ENCODE measurements at places on chromosomes 3 and 15.

DNA sequence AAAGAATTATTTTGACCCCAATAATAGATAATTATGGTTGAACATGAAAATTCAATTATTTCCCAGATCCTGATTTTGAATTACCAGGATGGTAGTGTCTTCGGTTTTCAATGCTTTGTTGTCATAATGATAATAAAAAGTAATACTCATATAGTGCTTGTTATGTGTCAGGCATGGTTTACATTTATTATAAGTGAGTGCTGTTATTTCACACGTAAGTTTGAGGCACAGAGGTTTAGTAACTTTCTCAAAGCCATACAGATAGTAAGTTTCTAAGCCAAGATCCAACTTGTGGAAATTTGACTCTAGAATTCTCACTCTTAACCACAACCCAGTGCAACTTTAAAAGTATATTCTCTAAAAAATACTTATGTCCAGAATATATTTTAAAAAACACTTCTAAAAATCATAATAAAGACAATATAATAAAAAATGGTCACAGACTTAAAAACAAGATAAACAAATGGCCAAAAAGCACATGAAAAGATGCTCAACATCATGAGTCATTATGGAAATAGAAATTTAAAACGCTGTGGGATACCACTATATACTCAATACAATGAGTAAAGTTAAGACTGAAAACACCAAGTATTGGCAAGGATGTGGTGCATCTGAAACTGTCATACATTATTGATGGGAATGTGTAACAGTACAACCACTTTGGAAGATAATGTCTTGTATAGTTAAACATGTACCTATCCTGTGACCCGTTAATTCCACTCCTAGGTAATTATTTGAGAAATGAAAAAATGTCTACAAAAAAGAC, 45.2 kb downstream of the SPRED1 start:
- no peak for DNase-seq

DNA sequence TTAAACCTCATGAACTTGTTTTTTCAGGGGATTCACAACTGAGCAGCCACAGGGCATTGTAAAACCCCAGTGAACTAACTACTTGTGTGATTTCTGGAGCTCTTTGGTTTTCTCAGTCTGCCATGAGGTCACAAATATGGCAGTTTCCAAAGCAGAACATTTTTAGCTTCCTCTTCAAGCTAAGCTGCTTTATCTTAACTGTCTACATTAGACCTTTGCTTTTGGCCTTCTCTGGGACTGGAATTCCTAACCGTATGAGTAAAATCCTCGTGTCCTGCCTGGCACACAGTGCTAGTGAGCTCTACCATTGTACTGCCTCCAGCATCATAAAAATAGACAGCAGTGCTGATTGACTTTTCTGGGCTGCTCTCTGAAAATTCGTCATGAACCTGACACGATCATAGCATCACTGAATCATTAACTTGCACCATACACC, 22.1 kb downstream of the CDIN1 start:
- DNase-seq, result peak; percentile 98

DNA sequence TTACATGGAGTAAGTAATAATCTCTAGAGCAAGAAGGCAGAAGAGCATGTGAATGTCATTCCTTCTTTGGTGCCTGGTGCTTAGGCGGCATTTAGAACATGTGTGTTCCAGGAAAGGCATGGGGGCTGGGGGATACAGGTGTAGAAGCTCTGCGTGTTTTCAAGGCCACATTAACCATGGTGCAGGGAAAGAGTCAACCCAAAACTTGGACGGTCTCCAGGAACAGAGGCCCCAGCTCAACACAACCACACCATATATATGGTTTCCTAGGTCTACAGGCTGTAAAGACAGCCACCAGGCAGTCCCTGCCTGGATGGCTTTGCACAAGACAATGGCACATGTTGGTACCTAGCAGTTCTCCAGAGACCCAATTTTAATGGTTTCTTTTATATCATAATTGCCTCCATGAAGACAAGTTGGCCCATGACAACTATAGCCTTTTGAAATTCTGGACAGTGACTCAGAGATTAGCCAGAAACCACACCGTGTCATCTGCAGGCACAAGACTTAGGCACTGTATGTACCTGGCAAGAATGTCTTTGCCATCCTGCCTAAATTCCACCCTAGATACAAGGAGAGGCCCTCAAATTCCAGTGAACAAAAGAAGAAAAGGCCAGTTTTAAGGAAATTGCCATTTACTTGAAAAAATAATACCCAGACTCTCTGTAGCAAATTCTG, 25.0 kb upstream of the DGKG start:
- no peak for DNase-seq

- DNase-seq, result no peak
These were observed 86.3 kb downstream of the ANP32A start for GRCh38 chr15:68734352-68734751.

DNA sequence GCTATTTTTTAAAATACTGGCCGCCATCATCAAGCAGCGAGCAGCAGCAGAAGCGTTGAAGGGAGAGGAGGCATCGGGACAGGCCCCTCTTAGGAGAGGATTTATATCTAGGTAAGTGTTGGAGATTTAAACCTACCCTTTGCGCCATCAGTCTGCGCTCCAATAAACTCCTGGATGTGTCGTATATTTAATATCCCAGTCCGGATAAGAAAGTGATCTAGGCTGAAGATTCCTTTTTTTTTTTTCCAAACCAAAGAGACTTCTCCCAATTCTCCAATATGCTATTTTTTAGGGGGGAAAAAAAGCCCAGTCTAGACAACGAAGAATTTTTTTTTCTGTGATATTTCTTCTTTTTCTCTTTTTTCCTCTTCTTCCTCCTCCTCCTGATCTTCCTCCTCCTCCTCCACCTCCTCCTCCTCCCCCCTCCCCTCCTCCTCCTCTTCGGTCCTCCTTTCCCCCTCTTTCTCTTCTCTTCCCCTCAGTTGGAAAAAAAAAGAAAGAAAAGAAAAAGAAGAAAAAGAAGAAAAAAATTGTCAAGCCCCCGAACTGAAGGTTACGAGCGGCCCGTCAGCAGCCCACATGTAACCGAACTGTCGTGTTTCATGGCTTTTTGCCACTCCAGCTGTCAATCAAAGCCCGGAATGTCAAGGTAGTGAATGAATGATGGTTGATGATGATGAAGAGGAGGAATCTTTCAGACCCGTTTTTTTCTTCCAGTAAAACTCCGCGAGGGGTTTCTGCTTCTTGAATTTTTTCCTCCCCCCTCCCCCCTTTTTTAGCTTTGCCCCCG, 835 bp downstream of the MEIS2 start:
- DNase-seq, result peak; percentile 60

- peak; percentile 63 for DNase-seq
These were observed 13.8 kb downstream of the THBS1 start for GRCh38 chr15:39594446-39595337.

DNA sequence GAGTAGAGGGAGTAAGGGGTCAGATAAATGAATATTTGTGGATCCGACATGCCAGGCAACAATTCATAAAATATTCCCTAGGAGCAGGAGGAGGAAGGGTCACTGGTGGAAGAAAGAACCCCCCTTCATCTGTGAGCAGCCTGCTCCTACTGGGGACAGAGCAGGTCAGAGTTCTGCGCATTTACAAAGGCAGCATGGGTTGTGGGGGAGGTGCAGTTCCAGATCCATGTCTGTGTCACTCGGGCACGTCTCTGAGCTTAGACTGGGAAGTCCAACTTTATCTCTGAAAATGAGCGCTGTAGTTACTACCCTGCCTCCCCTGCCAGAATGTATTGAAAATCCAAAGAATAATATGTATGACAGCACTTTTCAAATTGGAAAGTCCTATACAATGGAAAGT, 115.2 kb downstream of the GABRG3 start:
- DNase-seq, result no peak

DNA sequence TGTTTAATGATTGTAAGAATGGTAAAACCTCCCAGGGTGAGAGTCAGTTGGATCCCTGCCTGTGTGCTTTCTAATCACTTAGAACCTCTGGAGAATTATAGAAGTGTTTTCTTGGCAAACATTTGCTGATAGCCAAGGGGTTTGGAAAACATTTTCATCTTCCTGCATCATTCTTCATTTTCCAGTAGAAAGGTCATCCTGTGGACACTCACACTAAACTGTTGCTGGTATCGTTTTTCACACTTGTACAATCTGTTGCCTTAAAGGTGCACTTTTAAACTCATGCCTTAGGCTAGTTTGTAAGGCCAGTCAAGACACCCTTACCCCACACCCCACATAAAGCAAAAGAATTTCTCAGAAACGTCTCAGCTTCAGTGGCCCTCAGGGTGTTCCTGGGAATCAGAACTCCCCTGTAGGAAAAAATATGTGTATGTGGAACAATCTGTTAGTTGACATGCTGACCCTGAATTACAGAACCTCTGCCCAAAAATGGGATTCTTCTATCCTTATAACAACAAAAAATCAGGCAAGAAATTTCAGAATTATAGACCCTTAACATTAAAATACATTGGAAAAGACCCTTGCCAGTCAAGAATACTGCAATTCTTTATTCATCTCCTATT, 5.8 kb upstream of the PLD1 start:
- DNase-seq, result no peak

DNA sequence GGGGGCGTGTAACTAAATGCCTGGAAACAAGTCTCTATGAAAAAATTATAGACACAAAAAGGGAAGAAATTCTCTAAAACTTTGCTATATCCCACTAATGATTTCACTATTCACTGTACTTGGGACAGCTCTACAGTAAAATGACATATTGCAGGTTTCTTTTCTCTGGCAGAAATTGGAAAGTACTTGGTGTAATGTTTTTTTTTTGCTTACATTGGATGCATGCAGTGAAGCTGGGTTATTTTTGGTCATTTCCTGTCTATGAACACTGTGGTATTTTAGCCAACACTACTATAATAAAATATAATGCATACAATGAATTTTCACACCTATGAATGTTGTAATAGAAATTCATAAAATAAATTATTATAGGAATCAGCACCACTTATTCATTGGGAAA, 109.7 kb downstream of the LRRC49 start:
- DNase-seq, result peak; percentile 14

- peak; percentile 44 for DNase-seq
These were observed 91.1 kb upstream of the RNF7 start for GRCh38 chr3:141646760-141647561.

GRCh38 chr3:55508335-55508734, 21.2 kb upstream of the WNT5A start:
- no peak for DNase-seq

DNA sequence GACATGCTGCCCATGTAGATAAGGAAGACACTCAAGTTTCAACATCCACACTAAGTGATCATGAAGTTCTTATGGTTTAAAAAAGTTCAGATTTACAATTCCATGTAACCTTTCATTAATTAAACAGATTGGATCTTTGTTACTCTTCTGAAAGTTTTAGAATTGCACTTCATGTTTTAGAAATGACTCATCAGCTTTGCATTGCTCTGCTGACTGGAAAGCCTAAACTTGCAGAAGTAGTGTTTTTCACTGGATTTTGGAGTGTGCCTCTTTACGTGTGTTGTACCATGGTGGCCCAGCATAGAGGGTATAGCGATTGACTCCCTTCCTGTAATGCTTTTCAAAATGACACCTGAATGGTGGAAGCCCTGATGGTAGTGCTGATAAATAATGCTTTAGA, 157.9 kb downstream of the BBX start:
- peak; percentile 41 for DNase-seq

DNA sequence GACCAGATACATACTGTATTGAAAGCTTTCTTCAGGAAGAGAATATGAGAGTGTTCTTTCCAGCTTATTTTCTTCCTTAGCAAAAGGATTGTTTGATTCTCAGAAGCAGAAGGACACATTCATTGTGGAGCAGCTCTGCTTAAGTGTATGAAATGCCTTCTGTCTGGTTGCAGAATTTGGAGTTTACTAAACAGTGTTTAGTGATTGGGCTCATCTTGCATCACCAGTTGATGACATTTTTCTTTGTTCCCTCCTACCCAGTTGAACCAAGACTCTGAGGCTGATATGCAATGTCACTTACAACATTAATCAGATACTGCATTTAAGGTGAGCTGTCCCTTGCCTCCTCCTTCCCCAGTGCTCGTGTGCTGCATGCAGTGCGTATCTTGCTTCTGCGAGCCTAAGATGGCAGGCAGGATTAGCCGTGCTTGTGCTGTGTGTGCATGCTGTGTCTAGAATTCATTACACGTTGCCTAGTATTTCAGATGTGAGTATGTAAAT, 18.4 kb downstream of the ZBTB38 start:
- DNase-seq, result peak; percentile 73

- peak; percentile 38 for DNase-seq
These were observed 653 bp upstream of the MFSD1 start for GRCh38 chr3:158801201-158801600.

DNA sequence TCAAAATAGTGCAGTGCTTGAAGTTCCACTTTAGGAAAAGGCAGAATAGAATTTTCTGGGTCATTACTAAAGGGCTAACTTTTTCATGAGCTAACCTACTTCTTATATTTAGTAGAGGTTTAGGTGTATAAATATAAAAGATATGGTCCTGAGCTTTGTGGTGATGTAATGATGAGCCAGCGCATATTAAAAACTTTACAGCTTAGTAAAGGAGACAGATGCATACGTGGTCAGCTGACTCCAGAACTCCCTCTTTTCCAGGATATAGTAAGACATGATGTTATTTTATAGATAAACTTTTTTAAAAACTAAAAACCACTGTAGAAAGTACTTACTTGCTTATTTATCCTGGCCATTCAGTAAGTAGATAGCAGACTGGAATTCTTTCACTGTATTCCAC, 895.0 kb downstream of the CADM2 start:
- DNase-seq, result no peak

- no peak for DNase-seq
These were observed 319.6 kb upstream of the SEMA6D start for GRCh38 chr15:47397655-47398054.

- DNase-seq, result no peak
These were observed 39.9 kb downstream of the FEM1B start for GRCh38 chr15:68317281-68318007.

- DNase-seq, result peak; percentile 17
These were observed 25.8 kb downstream of the ARHGEF3 start for GRCh38 chr3:56775838-56776555.

DNA sequence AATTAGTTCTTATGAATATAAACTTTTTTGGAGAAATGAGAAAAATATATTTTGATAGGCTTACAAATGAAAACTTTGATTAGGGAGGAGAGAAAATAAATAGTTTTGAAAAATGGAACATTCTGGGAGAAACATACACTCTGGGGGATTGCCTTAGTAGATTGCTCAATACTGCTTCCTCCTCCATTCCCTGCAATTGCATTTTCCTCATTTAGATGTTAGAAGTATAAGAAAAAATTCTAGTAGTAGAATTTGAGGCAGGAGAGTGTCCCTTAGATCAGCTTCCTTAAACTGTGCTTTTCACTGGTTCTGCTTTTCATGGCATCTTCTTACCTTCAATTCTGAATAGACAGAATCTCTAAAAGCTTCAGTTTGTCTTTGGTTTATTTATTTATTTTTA, 46.2 kb upstream of the CTDSPL2 start:
- peak; percentile 19 for DNase-seq

GRCh38 chr3:50410185-50410584, 50.9 kb upstream of the TMEM115 start:
- no peak for DNase-seq
